Substantia nigra (tissue), 51 donors: ENCODE measurements at places on chromosomes 5 and 9.

DNA sequence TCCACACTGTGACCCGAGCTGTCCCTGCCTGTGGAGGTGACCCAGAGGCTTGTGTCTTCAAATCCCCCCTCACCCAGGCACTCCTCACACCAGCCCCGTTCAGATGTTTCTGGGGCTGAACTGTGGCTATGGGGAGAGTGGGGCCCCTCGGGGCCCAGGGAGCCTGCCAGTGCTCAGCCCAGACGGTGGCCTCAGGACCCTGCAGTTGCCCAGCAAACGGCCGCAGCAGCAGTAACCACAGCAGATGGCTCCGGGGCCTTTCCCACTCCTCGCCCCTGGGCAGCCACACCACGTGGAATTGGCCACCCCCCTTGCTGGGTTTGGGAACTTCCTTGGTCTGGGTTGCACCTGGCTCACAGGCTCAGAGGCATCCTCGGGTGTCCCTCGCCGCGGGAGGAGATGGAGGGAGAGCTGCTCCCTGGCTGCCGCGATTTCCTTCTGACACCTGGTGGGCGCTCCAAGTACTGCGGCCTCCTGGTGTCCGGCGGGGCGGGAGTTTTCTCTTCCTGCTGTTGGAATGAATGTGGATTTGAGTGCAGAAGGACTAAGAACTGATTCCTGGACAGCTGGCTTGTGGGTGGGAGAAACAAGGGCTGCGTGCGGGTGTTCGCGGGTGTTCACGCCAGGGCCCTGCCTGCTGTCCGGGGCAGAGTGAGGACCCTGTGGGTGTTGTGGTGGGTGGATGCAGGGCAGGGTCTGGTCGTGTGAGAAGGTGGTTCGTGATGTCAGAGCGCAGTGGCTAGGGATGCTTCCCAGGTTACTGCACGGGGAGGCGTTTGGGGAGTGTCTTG is 97.5 kb downstream of the COL5A1 start:
- DNase-seq: peak; percentile 38

GRCh38 chr5:146173597-146173996 is 8.9 kb downstream of the LARS1 start:
- DNase-seq: no peak

DNA sequence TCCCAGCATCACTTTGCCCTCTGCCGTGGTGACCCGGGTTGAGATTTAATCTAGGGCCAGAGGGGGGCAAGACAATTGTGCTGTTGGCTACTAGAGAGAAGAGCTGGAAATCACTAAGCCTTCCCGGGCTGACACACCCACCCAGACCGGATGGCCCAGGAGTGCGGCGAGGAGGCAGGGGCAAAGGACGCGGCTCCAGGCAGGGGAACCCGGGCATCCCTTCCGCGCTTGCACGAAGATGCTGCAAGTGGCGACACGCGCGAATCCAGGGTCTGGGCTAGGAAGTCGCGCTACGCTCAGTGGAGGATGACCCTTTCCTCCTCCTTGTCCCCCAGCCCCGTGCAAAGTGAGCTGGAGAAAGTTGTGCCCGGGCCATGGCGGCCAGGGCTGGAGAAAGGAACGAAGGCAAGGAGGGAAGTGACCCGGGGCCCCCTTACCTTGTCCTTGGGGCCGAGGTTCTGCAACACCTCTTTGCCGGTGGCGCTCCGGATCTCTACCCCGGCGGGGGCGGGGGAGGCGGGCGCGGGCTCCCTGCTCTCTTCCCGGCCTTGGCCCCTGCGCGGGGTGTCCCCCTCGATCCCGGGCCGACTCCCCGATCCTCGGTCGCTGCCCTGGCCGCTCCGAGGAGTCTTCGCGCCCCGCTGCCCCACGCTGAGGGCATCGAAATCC is 693 bp downstream of the DPYSL3 start:
- DNase-seq: no peak

DNA sequence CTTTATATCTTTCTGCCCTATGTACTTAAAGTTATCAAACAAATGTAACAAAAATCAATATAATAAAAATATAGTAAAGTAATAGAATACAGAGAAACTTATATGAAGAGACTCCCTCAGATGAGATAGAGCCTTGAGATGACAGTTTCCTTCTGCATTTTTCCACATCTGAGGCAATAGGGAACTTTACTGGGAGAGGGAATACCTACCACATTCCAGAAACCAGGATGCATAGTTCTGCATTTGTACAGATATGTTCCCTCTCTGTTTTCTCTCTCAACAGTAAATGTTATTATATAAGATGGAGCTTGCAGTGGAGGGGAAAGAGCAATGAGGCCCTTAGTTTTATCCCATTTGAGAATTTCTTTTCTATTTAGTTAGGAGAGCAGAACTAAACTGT is 109.6 kb upstream of the KCNN2 start:
- DNase-seq: no peak

DNA sequence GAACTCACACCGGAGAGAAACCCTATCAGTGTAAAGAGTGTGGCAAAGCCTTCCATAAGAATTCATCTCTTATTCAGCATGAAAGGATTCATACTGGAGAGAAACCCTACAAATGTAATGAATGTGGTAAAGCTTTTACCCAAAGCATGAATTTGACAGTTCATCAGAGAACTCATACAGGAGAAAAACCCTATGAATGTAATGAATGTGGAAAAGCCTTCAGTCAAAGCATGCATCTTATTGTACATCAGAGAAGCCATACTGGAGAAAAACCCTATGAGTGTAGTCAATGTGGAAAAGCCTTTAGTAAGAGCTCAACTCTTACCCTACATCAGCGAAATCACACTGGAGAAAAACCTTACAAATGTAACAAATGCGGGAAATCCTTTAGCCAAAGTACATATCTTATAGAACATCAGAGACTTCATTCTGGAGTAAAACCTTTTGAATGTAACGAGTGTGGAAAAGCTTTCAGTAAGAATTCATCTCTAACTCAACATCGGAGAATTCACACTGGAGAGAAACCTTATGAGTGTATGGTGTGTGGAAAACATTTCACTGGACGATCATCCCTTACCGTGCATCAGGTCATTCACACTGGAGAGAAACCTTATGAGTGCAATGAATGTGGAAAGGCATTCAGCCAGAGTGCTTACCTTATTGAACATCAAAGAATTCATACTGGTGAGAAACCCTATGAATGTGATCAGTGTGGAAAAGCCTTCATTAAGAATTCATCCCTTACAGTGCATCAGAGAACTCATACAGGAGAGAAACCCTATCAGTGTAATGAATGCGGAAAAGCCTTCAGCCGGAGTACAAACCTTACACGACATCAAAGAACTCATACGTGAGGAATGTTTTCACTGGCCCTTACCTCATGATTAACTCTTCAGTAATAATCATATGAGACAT is 8.9 kb upstream of the ZNF454 start:
- DNase-seq: no peak

- DNase-seq: no peak
Measured at GRCh38 chr9:96305171-96305570, 3.2 kb upstream of the HSD17B3 start.

DNA sequence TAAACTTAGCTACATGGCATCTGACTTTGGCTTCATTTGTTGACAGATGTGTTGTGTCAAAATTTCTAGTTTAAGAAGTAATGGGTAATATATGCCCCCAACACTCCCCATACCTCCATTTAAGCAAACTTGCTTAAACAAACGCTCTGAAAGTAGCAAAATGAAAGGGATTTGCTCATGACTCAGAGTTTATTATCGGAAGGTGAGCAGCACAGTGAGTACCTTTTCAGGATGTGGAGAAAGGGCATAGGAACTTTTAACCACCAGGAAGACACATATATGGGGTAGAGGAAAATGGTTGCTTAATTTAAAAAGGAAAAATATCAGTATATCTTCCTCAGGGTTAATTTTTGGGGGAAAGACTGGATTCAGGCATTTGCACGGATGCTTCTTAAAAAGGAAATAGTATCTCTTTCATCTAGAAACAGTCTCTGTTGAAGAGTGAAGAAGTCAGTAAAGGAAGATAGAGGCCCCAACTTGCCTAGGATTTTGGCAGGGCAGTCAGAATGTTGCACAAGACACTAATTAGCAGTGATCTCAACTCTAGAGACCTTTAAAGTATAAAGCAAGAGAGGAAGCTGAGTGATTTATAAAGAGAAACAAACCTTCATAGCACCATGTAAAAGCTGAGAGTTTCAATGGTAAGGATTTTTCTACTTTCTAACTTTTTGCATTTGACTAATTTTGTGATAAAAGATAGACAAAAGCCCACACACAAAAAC is 155.1 kb downstream of the TRIO start:
- no peak for DNase-seq

- DNase-seq: no peak
Measured at GRCh38 chr5:33272288-33272687, 168.5 kb upstream of the TARS1 start.

GRCh38 chr5:174503461-174504265 is 220.7 kb upstream of the MSX2 start:
- peak; percentile 49 for DNase-seq

DNA sequence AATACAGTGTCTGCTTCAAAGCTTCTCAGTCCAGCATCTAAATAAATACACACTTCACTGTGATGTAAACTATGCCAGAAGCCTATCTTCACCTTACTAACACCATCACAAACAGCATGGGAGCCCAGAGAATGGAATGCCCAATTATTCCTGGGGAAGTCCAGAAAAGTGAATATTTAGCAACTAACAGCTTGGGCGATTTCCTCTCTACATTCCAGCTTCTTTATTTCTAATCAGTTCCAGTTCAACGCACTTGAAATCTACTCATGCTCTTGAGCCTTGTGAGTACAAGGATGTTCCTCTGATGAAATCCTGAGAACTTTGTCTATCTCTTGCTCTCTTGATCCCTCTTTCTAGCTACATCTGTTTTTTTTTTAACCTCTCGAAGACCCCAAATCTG is 100.4 kb upstream of the C9orf72 start:
- no peak for DNase-seq

DNA sequence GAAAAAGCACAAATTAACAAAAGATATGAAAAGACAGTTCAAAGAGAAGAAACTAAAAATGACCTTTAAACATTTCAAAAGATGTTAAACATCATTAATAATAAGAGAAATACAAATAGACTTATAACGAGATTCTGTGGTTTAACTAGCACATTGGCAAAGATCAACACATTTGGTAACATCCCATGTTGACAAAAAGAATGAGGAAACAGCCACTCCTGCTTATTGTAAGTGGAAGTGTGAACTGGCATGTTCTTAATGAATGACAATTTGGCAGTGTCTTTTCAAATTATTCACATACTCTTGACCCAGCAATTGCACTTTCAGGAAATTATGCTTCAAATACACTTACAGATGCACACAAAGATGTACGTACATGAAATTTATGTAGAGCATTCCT is 176.3 kb downstream of the TLE1 start:
- DNase-seq: no peak
